ENCODE measurements at places on chromosomes 3 and 15. TPM values are rescaled to one million over a fixed set of nuclear protein-coding genes. Genes with fewer than 3 reads are reported as not detected.

GRCh38 chr15:71220828-71221227 lies 105.6 kb downstream of the THSD4 start:
- no peak for DNase-seq

C3orf22 gene
- not detected for total RNA-seq

- no peak for DNase-seq
These were observed 330.1 kb downstream of the ARPP21 start for GRCh38 chr3:35969406-35969805.

CD200R1 gene
- 3.0 TPM for total RNA-seq

DNA sequence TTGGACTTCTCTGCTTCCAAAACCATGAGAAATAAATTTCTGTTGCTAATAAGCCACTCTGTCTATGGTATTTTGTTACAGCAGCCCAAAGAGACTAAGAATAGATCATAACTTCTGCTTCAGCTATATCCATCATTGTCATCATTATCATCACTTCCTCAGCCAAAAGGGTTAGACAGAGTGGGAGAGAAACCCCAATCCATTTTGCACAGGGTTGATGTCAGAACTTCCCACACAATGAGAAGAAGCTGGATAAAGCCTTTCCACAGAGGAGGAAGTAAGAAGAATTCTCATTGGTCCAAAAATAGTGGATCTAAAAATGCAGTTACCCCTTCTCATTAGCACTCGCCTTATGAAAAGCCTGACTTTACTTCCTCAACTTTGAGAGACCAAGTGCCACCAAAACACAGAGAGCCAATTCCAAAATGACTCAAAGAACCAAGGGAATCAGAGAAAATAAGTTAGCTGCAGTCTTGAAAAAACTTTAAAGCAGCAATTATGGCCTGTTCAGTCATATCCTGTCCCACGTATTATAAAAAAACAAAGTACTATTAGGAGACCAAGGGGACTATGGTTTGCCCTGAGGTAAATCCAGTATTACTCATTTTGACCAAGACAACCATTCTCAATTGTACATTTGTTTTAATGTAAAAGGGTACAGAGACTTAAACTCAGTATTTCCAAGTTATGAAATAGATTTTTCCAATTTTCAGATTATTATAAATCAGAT lies 80.2 kb downstream of the WNT5A start:
- no peak for DNase-seq
